Stimulated activated CD8-positive, alpha-beta memory T cell treated with anti-CD3 and anti-CD28 coated beads, Interleukin-4, amount 100 ng/mL, for 4 hours (primary cell): ENCODE measurements at places on chromosomes 1 and 21.
A peak's percentile ranks its signal among the peaks of the same experiment; 100 is the strongest.

DNA sequence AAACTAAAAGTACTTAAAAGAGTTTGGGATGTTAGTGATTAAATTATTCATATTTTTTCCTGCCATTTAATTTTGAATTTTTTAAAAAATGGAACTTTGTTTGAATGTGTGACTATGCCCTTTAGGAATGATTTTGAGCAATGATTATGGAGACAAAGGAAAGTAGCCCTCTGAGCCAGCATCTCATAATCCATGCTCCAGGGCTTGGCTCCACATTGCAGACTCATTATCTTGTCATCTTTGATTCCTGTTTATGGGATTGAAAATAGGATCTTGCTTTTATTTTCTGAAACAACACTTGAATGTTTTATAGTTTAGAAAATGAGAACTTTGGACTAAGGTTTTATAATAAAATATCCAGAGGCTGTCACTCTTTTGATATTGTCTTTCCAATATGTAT lies 14.5 kb downstream of the AXDND1 start:
- no peak for DNase-seq

- no peak for DNase-seq
Observed at GRCh38 chr1:158147401-158147800, 33.3 kb upstream of the CD1D start.

- no peak for DNase-seq
Observed at GRCh38 chr1:160520999-160521398, 2.1 kb downstream of the SLAMF6 start.

DNA sequence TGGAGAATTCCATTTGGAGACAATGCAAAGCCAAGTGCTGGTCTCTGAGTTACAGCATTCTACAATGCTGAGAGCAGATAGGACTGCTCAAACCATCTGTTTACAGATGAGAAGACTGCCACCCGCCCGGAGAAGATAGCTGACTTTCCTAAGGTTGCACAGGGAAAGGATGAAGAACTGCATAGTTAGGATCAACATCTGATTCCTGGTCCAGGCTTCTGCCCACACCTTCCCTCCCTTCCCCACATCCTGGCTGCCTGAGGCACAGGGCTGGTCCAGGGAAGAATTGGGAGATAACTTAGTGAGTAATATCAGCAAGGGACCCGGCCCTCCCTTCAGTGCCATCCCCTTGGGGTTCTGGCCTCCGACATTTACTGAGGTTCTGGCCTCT lies 2.0 kb downstream of the SERINC2 start:
- DNase-seq = no peak

DNA sequence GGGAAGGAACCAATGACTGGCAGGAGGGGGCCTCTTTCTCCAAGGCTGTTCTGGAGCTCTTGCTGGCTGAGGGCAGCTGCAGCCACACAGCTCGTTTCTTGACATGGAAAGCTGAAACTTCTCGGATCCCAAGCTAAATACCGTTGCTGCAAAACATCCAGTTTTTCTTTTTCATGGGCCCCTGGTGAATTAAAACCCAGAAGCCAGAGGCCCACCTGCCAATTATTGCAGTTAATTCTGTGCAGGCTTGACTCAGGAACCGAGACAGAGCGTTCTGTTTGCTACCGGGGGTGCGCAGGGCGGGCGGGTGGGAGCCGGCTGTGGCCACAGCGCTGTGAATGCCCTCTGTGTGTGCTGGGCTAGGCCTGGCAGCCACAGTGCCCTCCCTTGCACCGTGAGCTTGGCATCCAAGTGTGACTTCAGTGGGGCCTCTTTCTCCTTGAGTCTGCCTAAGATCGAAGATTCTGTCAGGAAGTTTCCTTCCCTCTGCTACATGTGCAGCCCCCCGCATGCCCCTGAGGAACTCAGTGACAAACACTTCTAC lies 19.9 kb upstream of the KCNE2 start:
- DNase-seq = no peak

DNA sequence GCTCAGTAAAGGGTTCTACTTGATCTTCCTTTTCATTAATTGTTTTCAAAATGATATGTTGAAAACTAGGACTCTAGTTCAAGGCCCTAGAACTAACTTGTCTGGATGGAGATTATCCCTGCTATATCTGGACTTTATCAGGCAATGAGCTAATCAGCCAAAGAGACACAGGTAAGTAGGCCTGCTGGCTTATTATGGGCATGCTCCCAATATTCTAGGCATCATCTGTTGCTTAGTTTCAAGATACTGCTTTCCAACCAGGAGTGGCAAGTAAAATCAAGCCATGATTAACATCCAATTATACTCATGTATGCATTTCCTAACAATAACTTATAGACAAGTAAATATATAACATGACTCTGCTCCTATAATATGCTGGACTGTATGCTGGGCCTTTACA lies 4.2 kb downstream of the DNASE2B start:
- no peak for DNase-seq

DNA sequence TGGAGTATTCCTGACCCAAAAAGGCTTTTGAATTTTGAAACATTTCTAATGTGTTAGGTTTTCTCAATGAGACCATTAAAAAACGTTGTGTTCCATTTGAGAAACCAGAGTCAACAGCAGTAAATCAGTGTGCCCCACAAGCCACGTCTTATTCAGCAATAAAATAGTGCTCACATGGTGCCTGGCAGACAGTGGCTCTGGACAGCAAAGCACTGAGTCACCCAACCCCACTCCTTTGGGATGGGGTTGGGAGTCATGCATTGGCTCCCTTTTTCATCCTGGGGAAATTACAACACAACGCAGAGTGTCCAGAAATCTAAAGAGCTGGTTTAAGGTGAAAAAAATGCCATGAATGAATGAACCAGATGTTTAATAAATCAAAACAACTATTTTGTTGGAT lies 46.5 kb downstream of the KCNJ15 start:
- DNase-seq = no peak

- no peak for DNase-seq
Observed at GRCh38 chr1:2269922-2270259, 41.8 kb downstream of the SKI start.

GRCh38 chr1:118987468-118988185 lies 516 bp downstream of the TBX15 start:
- no peak for DNase-seq

GRCh38 chr1:114126261-114127095 lies 27.2 kb downstream of the SYT6 start:
- DNase-seq = no peak

- DNase-seq = no peak
Observed at GRCh38 chr1:243268751-243269460, 13.1 kb downstream of the SDCCAG8 start.

GRCh38 chr21:38986806-38987632 lies 181.3 kb downstream of the ETS2 start:
- DNase-seq = no peak

DNA sequence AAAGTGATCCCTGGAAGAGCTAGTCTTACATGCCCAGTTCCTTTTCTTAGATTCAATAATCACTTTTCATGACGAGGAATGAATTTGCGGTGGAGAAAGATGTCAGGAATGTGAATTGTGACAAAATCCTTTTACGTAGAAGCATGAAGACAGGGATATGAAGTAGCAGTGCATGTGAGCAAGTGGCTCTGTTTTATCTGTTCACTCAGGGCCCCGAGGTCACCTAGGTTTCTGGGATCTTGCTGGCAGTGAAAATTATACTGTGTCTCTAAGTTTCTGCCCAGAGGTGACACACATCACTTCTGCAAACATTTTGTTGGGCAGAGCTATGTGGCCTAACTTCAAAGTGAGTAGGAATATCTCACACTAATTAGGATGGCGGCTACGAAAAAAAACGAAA lies 79.3 kb downstream of the USP25 start:
- no peak for DNase-seq

DNA sequence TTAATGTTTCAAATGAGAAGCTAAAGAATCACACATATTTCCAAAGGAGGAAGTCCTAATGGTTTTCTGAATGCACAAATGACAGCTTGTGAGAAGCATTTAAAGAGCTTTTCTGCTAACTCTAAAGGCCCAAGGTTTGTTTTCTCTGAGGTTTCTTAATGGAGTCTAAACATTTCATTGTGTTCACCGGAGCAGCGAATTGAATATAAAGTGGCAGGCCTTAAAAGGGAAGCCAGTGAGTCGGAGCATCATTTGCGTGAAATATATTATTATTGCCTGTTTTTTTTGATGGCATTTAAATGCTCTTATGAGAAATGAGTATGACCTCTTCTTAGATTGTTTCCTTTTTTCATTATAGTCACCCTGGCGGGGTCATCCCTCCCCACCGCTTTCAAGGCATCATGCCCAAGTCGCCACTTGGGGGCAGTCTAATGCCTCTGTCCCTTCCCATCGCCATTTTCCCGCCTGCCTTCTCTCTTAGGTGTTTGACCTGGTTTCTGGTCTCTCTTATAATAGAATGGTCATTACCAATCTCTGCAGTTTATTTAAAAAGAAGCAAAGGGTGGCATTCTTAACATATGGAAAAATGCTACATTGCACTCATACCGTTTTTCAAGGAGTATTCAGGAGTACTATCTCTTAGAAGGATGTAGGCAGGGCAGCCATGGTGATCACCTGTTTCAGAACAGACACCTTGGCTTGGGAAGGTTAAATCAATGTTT lies 25.3 kb upstream of the OVAAL start:
- peak; percentile 24 for DNase-seq

DNA sequence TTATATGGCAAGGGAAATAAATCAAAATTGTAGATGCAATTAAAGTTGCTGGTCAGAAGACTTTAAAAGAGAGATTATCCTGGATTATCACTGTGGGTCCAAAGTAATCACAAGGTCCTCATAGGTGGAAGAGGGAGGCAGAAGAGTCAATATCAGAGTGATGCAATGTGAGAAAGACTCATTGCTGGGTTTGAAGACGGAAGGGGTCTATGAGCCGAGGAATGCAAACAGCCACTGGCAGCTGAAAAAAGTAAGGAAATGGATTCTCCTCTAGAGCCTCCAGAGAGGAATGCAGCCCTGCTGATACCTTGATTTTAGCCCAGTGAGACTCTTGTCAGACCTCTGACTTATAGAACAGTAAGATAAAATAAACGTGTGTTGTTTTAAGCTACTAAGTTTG lies 59.8 kb upstream of the MUTYH start:
- DNase-seq = no peak
